NCI-H2081 treated with DMSO at 0.1 percent for 48 hours (cell line): ENCODE measurements at places on chromosomes 6 and 20.

DNA sequence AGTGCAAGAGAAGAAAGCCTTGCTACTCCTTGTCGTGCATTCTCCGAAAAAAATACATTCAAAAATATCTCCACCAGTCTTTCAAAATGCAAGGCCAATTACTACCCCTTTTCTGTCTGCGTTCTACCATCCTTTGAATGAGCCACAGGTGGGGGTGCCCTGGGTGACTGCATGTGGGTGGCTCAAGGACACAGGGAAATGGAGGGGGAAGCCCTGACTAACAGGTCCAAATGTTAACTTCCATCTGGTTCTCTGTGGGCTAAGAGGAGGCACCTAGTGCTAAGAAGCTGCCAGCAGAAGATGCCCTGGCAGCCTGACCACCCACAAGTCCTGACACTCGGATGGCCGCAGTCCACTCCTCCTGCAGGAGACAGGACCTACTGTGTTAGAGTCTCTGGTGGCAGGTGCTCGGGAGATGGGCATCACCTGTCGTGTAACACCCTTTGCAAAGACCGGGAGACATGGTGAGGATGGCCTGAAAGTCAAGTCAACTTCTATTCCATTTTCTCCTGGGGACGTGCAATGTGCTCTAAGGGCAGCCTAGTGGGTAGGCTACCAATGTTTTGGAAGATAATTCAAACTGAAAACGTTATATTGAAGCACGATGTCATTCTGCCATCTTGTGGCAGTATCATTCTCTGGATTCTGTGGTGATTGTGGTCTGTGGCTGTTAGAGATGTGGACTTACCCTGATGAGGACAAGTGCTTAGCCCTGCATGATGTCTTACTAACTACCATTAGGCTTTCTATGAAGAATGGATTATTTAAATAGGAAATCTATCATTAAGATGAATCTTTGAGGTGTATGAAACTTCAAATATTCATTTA lies 27.4 kb upstream of the IGF2R start:
- no peak for DNase-seq

DNA sequence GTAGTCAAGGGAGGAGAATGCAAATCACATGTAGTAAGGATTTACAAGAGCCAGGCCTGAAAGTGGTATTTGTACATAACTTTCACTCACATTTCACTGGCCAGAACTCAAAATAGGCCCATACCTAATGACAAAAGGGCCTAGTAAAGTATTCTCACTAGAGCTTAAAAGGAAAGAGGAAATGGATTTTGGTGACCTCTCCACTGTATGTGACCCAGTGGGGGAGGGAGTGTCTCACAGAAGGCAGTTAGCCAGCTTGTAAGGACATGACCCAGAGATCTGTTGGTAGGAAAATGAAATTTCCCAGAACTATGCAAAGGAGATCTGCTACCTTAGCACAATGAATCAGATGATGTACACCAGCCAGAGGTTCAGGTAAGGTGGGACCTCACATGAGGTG lies 124.4 kb downstream of the PTPRT start:
- DNase-seq, result no peak

DNA sequence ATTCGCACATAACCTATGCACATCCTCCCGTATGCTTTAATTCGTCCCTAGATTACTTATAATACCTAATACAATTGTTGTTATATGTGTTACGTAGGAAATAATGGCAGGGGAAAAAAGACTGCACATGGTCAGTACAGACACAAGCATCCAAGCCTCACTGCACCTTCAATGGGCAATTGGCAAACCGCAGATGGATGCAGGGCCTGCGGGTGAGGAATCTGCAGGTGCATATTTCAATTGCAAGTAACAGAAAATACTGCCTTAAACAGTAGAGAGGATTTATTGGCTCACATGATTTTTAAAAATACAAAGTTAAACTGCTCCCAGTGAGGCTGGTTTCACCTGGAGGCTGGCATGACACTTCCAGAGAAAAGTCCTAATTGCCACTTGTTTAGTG lies 142.1 kb upstream of the MLN start:
- no peak for DNase-seq

- DNase-seq, result no peak
Measured at GRCh38 chr6:37347670-37348111, 6.1 kb upstream of the RNF8 start.

DNA sequence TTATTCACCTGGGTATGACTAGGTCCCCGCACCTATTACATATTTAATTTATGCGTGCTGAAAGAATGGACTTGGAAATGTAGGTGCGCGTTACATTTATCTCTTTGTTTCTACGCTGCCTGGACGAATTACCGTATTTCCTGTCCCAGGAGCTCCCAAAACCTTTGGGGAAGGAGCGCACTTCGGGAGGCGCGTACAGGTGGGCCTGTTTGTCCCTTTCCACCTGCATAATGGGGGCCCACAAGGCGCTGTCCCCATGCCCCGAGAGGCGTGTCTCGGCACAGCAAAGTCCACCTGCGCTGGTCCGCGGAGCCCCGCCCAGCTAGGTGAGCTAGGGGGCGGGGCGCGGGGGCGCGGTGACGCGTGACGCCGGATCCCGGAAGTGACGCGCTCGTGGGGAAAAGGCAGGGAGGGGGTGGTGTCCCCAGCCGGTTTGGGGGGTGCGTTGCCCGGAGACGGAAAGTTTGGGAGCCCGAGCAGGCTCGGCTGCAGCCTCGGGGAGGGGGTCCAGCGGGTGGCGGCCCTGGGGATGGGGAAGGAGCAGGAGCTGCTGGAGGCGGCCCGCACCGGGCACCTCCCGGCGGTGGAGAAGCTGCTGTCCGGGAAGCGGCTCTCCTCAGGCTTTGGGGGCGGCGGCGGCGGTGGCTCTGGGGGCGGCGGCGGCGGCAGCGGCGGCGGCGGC lies at the start of gene ANKS1A:
Gene ANKS1A, plus strand, starts transcription at position 382 of the 682 bp plus-strand sequence. Its CDS starts 148 bp downstream, at position 530.
- DNase-seq, result no peak

- DNase-seq, result no peak
Measured at GRCh38 chr6:16741112-16742016, 19.9 kb downstream of the ATXN1 start.

GRCh38 chr6:32852018-32852843 lies 1.3 kb downstream of the TAP1 start:
- DNase-seq, result no peak

DNA sequence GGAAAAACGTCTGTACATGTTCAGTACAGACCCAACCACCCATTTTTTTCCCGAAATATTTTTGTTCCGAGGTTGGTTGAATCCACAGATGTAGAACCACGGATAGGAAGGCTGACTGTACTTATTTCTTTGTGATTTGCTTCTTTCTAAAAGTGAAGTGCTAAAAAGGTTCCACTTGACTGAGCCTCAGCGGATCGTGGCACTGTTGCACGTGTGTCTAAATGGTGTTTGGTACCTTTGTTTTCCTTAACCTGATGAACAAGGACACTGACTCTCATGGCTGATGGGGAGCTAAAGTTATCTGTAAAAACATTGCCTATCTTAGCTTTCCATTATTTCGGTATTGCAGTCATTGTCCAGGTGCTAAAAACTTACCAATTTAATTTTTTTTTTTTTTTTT lies 6.2 kb downstream of the BPHL start:
- no peak for DNase-seq

- no peak for DNase-seq
Measured at GRCh38 chr6:36839749-36840431, 646 bp upstream of the CPNE5 start.
